ENCODE measurements at places on chromosomes 11 and 22.

DNA sequence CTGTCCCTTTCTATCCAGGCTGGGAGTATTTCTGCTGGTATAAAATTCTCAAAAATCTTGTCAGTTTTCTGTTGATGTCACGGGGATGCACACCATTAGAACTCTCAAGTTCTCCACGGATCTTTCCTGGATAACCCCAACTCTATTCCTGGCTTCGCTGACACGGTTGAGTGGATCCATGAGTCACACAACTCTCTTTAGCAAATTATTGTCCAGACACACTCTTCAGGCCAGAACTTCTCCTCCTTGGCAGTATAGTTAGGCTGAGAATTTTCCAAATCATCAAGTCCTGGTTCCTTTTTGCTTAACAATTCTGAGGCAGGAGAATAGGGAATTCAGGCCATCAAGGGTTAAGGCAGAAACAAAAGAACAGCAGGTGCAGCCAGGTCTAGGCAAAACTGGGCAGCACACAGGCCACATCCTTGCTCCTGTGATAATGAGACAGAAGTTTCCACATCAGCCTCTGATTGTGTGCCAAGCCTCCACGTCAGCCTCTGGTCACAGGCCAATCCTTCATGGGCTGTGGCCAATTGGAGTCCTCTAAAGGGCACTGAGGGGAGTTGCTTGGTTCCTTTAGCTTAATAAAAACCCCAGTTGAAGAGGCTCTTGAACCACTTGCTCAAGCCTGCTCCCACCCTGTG, 5.7 kb upstream of the ACAT1 start:
- no peak for DNase-seq

DNA sequence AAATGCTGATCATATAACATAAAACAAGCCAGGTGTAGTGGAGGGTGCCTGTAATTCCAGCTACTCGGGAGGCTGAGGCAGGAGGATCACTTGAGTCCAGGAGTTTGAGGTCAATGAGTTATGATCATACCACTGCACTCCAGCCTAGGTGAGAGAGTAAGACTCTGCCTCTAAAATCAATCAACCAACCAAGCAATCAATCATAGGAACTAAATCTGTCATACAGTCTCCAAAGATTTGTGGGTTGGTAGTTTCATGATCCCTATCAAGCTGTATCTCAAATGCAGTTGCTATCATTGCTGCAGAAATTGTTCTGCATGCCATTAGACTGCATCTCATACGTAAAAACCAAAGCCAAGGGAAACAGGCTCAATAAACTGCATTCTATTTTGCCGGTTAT, 33.1 kb downstream of the NARS2 start:
- no peak for DNase-seq

GRCh38 chr22:20312396-20313191, 7.3 kb downstream of the DGCR6L start:
- no peak for DNase-seq

DNA sequence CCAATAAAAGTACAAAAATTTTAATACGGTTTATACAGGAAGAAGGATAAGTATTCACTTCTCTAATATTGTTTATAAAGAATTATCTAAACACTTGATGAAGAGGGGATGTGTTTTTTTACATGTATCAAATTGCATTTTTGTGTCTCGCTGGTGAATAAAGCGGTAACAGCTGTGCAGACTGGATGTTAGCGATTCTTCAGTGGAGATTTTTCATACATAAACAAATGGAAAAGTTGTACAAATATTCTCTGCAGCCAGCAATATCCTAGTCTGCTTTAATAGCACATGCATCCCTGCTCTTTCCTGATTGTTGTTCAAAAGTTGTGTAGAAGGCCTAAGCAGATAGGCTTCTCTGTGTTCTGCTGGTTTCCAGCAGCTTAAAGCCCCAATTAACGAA, 369.3 kb downstream of the SOX6 start:
- no peak for DNase-seq

GRCh38 chr11:62140304-62141110, 16.7 kb downstream of the INCENP start:
- DNase-seq: no peak

DNA sequence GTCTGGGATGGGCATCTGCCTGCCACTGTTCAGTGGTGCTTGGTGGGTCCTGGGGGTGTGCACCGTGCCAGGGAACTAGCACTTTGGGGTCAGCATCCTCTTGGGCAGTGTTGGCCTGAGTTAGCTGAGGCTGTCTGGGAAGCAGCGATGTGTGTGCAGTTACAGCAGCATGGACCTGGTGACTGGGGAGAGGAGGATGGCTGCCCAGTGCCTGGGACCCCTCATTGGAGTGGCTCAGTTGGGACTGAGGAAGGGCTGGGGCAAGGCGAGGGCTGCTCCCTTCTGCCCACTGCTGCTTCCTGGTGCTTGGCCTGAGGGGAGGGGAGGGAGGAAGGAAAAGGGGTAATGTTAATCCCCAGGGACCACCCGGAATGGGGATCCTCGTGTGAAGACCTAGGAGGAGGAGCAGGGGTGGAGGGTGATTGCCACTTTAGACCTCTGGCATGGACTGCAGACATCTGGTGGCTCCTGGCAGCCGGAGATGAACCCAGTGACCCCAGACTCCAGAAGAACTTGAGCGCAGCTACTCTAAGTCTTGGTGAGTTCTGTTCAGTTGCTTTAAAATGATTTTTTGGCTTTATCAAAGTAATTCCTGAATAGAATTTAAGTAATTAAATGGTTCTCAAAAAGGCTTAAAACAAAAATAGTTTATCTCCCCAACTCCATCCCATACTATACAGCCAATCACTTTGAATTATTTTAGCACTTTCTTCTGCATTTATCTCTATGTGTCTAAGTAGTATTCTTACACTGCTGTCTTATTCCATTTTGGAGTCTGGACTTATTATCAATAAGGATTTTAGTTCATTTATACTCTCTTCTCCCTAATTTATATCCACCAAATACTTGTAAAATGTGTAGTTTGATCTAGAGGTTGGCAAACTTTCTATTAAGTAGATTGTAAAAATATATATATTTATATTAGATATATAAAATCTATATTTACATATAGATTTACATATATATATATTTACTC, 15.4 kb upstream of the TMEM191C start:
- DNase-seq: no peak

DNA sequence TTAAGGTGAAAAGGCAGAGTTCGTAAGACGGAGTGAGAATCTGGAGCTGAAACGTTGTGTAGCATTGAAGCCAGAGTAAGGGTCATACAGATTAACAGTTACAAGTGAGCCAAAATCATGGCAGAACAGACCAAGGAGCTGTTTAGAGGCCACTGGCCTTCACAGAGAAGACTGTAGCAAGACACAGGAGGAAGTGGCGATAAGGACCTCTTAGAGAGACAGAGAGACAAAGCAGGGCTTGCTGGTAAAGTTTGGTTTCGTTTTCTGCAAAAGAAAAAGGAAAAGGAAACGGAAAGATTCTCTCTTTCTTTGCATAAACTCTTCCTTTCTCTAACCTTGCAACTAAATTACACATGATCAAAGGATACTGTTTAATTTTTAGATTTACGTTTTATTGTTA, 83.0 kb downstream of the AASDHPPT start:
- no peak for DNase-seq

DNA sequence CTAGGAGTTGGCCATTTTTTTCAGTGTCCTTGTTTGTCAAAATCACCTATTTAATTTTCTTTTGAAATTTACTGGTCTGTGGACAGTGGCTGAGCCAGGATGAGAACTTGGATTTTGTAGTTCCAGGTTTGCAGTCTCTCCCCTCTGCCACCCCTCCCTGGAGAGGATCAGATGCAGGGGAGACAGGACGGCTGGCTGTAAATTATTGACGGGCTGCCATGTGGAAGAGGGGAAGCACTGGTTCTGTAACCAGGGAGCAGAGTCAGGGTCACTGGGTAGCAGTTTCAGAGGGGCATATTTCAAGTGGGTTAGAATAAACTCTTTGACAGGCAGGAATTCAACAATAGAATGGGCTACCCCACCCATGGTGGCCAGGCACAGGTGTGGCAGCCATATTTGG, 20.6 kb upstream of the YWHAH start:
- DNase-seq: no peak

DNA sequence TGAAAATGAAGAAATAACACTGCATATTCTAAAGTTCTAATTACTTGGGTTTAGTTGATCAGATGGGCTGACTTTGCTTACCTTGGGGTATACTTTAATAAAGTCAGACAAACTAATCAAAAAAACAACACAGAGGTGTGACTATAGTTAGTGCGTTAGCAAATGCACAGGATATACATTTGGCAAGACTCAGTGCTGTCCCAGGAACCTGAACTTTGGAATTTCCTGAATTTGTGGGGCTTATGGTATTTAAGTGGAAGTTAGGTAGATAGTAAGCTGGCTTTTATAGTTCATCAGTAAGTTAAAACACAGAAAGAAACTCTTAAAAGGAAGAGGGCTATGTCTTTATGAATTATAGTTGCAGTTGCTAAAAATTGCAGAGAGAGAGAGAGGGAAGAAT, 302.6 kb upstream of the DDI1 start:
- DNase-seq: no peak

DNA sequence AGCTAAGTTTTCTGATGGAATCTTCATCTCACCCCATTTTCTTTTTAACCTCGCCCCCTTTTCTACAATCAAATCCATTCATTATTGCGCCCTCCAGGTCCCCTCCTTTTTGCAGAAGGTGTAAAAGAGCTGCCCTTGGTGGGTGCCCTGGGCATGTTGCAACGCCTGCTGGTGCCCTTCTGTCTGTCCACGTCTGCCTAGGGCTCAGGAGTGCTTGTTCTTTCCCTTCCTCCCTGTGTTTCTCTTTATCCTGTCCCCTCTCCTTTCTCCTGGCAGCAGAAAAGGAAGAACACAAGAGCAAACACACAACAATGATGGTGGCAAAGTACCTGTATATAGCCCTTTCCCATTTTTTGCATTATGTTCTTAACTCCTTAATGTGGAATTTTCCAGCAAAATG, 6.2 kb upstream of the TLCD5 start:
- no peak for DNase-seq

GRCh38 chr11:83583757-83584366, 297.7 kb upstream of the CCDC90B start:
- DNase-seq: no peak

Data from stimulated activated CD8-positive, alpha-beta memory T cell treated with anti-CD3 and anti-CD28 coated beads, Interleukin-15, amount 100 ng/mL, for 24 hours (primary cell).